ENCODE measurements at places on chromosomes 7 and 10.
A peak's percentile ranks its signal among the peaks of the same experiment; 100 is the strongest.

GRCh38 chr7:80724249-80724871, 85.9 kb downstream of the CD36 start:
- DNase-seq = no peak

DNA sequence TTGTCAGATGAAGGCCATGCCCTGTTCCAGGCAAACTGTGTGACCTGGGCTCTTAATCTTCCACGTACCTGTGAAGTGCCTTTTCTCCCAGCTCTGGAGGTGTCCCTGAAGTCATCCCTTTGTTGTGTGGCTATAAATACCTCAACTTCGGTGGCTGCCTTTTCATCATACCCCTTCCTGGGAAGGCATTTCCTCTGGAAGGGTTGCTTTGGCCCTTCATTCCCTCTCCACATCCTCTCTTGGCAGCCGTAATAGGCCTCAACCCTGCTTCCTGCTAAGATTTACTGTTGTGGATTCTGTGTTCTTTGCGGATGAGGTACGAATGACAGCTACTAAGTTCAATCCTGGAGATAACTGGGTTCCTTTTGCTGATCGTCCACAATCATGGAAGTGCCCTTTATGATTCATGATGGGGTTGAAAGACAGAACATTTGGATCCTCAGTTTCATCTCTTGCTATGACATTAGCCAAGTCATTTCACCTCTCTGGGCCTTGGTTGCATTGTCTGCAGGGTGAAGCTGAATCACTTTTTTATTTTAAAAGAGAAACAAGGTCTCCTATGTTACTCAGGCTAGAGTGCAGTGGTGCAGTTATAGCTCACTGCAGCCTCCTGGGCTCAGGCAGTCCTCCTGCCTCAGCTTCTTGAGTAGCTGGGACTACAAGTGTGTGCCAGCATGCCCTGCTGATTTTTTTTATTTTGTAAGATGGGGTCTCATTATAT, 23.6 kb downstream of the FKBP6 start:
- no peak for DNase-seq

DNA sequence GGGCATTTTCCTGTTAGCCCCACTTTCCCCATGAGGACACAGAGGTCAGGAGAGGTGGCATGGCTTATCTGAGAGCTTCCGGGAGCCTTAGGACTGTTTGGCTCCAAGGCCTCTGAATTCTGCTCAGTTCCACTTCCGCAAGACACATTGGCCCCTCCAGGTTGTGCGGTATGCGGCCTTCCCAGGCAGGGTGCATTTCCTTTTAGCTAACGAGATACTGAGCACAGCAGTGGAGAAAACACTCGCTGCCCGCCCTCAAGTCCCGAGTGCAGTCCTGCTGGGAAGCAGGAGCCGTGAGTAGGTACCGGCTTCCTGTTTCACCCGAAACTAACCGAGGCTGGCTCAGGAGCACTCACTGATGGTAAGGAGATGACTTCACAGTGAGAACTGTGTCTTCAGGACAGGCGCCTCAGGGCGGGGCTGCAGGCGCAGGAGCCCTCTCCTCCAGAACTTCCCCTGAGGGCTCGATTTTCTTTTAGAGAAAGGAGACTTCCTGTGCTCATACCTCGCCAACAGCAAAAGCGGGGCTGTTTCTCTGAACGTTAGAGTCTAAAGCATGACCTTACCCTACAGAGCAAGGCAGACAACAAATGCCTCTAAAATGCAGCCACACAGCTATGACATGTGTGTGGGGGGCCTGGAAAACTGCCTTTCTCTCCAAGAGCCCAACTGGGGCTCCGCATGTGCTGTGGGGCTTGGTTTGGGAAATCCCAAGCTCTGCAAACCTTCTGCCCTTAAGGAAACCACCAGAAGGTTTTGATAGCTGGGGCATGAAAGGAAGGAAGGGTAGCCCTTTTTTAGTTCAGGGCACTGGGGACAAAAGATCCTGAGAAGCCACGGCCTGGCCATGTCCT, 25.9 kb downstream of the RGS10 start:
- DNase-seq = peak; percentile 74

GRCh38 chr10:4567637-4568036, 258.4 kb upstream of the AKR1E2 start:
- DNase-seq = no peak

DNA sequence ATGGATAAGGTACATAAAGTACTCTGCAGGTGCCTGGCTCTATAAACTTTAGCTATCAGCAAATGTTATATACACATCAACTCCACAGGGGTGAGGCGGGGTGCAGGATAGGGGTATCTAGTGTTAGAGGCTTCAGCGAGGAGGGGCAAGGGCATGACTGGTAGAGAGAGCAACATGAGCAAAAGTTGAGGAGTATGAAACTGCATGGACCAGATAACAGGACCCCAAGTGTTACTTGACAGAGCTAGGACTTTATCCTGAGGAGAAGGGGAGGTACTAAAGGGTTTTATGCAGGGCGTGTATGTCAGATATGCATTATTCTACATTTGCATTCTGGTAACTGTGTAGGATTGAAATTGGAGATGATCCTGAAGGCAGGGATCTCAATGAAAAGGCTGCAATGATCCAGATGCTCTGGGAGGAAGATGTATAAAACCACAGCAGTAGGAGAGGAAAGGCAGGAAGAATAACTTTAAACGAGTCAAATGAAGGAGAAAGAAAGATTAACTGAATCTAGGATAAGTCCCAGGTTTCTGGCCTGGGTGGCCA, 109.8 kb upstream of the FAM133B start:
- no peak for DNase-seq

GRCh38 chr7:16548428-16548827, 21.8 kb downstream of the LRRC72 start:
- no peak for DNase-seq

GRCh38 chr7:2512179-2512661, 7.4 kb upstream of the LFNG start:
- DNase-seq = no peak

DNA sequence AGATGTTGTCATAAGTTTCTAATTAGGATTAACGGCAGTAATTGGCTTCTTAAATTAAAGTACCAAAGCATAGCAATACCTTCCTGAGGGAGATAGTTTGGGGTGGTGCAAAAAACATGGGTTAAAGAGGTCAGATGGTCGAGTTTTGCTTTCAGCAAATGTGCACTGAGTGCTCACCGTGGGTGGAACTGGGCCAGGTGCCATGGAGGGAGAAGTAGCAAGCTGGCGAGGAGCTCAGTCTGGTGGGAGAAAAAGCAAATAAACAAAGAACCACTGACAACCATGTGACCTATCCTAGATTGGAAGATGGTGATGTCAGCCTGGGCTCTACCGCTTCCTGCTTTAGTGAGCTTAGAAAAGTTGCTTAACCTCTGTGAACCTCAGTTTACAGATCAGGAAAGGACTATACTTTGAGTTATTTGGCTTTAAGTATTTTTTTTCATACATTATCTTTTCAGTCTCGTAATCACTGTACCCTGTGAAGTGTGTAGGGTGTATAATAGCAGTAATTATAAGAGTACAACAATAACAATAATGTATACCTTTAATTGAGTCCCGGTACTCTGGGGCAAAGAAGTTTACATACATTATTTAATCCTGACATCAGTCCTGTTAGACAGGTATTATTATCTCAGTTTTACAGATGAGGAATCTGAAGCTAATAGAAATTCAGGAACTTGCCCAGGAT, 69.0 kb upstream of the PDCD4 start:
- DNase-seq = peak; percentile 86

GRCh38 chr10:103793920-103794883, 61.2 kb downstream of the SH3PXD2A start:
- DNase-seq = peak; percentile 83

- DNase-seq = no peak
These were observed 67.5 kb upstream of the ZNF722 start for GRCh38 chr7:63931057-63931600.

GRCh38 chr7:130649004-130649790, 19.4 kb downstream of the COPG2 start:
- no peak for DNase-seq
